ENCODE measurements at places on chromosomes 1 and 21. TPM values are rescaled to one million over a fixed set of nuclear protein-coding genes. Genes with fewer than 3 reads are reported as not detected.
A peak's percentile ranks its signal among the peaks of the same experiment; 100 is the strongest.

GRCh38 chr1:113783254-113784103, 24.2 kb upstream of the PHTF1 start:
- no peak for DNase-seq

GRCh38 chr21:45541221-45542039, 810 bp downstream of the SLC19A1 start:
- DNase-seq, result no peak

DNA sequence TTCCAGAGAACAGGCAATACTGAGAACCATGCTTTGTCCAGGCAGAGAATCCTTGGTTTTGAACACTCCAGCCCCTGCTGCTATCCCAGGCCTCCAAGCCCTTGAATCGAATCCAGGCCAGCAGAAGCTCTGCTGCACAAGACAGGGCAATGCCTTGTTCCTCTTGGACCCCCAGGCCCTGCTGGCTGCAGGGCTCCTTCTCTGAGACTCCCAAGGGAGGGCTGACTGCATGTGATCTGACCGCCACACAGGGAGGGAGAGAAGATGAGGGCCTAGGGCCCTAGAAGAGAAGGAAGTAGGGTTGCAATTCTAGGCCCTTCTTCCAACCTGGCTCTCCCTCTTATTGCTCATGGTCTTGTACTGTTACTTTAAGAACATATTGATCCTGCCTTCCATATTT, 160.6 kb upstream of the EDN2 start:
- no peak for DNase-seq

DNA sequence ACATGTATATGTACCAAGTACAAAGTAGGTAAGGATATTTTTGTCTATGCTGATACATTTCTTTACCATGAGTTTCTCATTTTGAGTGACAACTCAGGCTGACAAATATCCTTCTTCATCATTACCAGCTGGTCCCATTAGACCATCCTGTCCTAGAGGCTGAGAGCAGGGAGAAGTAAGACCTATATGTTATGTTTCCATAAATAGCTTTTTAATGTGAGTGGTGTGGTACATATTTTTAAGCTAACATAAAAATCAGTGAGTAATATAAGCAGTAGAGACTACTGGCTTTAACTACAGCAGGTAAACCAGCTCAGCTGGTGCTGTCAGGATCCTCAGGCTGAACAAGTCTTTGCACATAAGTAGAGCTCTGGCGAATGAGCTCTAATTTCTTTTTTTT, 62.4 kb downstream of the CLEC20A start:
- DNase-seq, result no peak

Gene GSTM5
- 29.0 TPM for polyA plus RNA-seq

Gene LIX1L
- polyA plus RNA-seq, result 25.3 TPM

GRCh38 chr1:15951341-15952153, 24.4 kb downstream of the ZBTB17 start:
- DNase-seq, result no peak

DNA sequence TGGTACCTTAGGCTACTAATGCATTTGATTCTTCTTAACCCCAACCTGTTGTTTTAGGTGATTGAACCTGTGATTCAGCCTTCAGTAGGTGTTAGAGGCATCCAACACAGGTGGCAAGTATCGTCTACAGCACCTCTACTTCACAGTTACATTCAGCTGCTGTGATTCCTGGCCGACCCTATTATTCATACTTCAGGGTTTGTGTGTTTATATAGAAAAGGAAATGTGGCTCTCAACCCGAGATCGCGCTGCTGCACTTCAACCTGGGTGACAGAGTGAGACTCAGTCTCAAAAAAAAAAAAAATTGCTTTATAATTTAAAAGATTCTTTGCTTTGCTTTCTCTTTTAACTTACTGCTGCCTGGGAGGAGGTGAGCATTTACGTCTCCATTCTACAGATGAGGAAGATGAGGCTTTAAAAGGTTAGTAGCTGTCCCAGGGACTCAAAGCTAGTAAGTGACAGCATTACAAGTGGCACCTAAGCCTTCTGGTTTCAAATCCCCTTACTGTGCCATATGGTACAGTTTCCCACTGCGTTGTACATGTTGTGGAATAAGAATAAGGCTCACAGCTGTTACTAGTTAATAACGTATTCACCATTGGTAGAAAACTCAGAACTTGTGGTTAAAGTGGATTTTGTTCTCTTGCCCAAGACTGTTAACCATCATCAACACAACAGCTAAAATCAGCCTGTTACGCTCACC, 9.9 kb upstream of the GPR25 start:
- no peak for DNase-seq

Gene IGSF9
- 11.5 TPM for polyA plus RNA-seq

- DNase-seq, result no peak
These were observed 5.9 kb downstream of the SMG7 start for GRCh38 chr1:183477986-183478781.

- DNase-seq, result no peak
These were observed 14.1 kb downstream of the RPL5 start for GRCh38 chr1:92845908-92846307.

DNA sequence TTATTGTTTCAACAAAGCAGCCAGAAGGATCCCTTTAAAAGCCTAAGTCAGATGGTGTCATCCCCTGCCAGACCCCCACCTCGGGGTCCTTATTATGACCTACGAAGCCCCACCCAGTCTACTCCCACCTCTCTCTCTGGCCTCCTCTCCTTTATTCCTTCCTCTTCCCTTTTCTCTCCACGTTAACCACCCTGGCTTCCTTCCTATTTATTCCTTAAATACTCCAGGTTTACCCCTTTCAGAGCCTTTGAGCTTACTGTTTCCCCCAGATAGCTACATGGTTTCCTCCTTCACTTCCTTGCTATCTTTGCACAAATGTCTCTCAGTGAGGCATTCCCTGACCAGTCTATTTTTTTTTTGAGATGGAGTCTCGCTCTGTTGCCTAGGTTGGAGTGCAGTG, 12.0 kb upstream of the SLC9A1 start:
- no peak for DNase-seq

Gene ANGPTL3
- polyA plus RNA-seq, result 13.4 TPM

Gene SH3D21
- 16.6 TPM for polyA plus RNA-seq

GRCh38 chr1:17236779-17237560, 11.9 kb upstream of the PADI3 start:
- peak; percentile 72 for DNase-seq

All from right renal cortex interstitium (tissue), 3 donors.